ENCODE measurements at places on chromosomes 2 and 18.

GRCh38 chr2:20050104-20050645 is 1.3 kb downstream of the LAPTM4A start:
- DNase-seq, result peak; percentile 49

DNA sequence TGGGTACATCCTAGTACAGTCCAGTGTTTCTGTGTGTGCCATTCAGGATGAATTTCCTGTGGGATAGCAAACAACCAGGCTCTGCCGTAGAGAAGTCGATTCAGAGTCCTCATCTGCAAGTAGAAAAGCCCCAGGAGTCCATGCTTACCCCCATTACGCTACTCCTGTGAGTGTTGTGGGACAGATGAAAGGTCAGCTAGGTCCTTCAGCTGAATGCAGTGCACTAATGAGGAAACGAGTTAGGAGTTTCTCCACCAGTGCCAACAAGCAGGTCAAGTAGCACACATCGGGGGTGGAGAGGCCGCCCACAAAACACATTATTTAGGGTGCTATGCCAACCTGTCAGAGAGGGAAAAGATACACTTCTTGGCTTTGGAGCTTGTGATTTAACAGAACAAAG is 2.5 kb upstream of the GPR39 start:
- no peak for DNase-seq

GRCh38 chr2:44801841-44802776 is 139.4 kb upstream of the SIX3 start:
- no peak for DNase-seq

GRCh38 chr2:227461811-227462461 is 10.0 kb upstream of the AGFG1 start:
- DNase-seq, result no peak

DNA sequence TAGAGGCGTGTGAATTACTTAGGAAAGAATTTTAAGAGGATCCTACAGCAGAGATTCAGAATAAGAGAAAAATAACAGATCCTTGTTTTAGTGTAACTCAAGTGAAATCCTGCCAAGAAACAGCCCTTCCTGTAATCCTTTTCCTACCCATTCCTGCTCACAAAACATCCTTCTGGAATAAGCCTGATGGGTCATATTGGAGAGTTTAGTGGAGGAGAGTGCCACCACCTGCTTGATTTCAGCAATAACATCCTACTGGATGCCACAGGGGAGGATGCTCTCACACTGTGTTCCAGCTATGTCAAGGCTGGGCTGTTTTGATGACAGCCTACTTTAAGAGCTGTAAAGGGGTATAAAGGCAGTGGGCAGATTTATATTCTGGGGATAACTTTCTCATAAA is 54.8 kb upstream of the CCDC178 start:
- no peak for DNase-seq

DNA sequence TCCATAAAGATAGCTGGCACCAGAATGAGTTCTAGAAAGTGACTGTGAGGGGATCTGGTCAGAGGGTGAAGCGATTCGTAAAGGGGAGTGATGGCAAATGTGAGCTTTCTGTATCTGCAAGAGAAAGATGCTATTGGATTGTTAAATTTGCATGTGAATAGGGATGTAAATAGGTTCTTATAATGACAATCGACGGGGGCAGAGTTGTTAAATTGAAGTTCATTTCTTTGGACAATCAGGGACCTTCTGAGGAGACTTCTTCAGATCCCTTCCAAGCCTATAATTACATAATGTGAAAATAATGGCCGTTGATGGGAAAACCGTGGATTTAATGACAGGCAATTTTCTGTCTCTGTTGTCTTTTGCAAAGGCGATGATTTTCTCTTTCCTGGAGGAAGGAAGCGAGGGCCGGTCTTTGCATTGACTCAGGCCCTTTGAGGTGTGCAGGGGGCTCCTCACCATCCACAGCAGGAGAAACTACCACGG is 52.2 kb upstream of the TMEM18 start:
- DNase-seq, result no peak

DNA sequence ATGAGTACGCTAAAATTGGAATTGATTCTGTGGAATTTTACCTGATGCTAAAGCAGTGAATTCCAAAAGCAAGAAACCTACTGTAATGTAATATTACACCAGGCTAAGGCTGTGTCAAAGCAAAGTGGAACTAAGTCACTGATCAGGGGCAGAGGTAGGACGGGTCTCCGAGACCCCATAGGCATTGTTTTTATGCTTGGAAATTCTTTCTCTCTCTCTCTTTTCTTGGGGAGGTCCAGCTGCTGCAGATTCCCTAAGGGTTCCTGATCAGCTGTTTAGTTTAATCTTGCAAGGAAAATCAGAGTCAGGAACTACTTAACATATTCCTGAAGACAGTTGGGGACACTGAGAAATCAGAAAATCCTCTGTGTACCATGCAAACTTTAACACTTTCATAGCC is 220.2 kb downstream of the SRBD1 start:
- DNase-seq, result no peak

- no peak for DNase-seq
Observed at GRCh38 chr2:100151310-100151709, 8.9 kb upstream of the AFF3 start.

DNA sequence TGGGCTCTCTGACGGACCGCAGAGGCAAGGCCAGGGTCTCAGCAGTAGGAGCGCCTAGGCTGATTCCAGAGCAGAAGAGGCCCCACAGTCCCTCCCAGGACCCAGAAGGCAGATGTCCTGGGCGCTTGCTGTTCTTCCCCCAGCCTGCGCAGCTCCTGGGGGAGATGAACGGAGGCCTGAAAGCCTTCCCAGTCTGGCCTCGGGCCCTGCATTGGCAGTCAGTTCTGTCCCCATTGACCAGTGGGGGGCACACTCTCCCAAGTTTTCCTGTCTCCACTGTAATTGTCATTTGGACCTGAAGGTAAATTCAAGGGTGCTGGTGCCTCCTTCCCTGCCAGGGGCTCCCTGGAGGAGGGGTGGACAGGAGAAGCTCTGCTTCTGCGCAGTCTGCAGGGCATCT is 345.7 kb downstream of the CYP26B1 start:
- DNase-seq, result peak; percentile 25

GRCh38 chr18:8976606-8977005 is 125.9 kb upstream of the NDUFV2 start:
- no peak for DNase-seq

GRCh38 chr2:107466241-107466640 is 360.5 kb upstream of the RGPD4 start:
- DNase-seq, result no peak

- DNase-seq, result no peak
Observed at GRCh38 chr18:7116792-7117389, 706 bp downstream of the LAMA1 start.

DNA sequence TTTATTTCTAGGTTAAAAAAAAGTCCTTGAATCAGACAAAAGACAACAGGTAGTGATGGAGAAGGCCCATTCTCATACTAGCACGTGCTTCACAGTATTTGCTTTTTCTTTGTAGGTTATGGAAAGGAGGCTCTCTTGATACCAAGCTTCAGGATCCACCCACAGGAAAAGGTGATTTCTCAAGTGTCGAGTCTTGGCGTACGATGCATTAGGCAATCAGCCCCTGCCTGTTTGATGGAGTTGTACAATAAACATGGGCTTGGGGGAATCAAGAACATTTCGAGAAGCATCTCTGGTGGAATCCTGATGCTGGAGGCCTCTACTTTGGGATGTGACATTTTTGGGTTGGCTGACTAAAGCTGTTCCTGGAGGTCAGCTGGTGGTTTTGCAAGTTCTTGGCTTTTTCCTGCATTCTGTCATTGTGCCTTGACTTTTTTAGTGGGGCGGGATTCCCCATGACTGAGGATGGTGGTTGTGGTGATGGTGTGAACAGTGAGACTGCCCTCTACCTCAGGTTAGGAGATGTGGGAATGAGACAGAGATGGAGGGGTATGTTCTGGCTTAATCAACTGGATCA is 231.5 kb upstream of the SPRED2 start:
- DNase-seq, result no peak

DNA sequence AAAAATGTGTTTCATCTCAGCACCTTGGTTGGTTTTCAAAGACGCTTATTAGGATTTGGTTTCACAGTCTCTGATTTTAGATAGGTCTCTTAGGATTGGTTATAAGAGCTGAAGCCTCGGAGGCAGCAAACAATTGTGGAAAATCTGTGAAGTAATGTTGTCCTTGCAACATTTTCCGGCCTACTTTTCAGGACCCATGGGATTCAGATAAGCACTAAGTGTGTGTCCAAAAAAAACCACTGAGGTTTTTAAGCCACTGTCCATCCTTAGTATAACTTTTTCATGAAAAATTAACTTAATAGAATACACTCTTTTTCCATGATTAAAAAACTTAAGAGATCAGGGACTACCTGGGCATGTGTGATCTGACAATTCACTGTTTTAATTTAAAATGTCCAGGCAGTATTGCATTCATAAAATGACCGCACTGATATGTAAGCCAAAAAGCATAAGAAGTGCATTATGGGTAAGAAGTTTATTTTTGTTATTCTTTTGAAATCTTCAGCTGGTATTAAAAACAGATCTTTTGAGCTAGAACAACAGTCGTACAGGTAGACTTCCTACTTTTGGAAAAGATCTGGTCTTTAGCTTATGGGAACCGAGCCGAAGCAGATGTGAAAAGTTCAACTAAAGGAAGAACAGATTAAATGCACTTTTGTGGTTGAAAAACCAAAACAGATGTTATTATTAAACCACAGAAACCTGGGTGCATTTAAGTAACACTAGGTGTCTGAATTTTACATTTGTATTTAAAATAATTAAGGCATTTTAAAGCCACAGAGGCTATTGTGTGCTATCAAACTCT is 479.4 kb upstream of the ZEB2 start:
- DNase-seq, result no peak

DNA sequence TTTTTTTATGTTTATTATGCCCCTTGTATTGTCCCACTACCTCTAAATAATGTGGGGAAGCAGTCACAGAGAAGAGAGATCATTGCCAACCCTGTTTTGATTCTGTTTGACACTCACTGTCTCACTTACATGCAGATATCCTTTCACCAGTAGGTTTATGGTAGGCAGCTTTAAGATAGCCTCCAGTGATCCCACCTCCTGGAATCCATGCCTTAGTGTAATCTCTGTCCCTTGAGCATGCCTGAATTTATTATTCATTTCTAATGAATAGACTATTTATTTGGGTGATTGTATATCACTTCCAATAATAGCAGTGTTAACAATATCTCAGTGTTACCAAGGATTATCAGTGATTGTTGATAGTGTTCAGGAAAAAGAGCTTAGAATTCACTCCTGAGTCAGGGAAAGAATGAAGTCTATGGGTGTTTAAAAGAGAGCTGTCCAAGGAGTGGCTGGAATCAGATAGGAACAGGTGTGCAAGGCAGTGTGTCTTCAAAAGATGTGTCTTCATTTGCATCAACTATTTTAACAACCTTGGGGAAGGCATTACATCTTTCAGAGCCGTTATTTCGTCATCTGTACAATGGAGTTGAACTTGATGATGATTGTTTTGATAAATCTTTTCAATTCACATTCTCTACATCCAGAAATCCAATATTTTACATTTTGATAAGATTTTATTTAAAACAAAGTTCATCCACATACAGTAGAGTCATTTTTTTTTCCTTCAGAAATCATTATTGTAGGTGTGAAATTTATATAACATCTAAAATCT is 31.9 kb downstream of the PKP4 start:
- no peak for DNase-seq

- DNase-seq, result no peak
Observed at GRCh38 chr2:237540823-237541222, 25.6 kb upstream of the PRLH start.

- no peak for DNase-seq
Observed at GRCh38 chr2:70768590-70769085, 638 bp upstream of the ADD2 start.

DNA sequence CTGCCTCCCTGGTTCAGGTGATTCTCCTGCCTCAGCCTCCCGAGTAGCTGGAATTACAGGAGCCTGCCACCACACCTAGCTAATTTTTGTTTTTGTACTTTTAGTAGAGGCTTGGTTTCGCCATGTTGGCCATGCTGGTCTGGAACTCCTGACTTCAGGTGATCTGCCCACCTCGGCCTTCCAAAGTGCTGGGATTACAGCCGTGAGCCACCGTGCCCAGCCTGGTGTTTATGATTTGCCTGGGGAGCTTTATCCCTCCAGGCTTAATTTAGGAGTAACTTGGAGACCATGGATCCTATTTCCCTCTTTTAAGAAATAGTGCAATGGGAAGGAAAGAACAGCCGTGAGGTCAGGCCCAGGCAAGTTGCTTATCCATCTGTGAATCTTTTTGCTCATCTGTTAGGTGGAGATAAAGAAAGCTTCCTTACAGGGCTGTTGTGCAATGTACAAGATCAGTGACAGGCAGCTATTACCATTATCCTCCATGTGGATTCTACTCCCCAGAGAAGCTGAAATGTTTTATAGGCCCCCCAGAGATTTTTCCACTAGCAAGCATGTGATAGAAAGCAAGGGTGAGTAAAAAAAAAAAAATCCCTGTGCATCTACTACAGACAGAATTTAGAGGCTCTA is 104.9 kb upstream of the MGAT5 start:
- no peak for DNase-seq

DNA sequence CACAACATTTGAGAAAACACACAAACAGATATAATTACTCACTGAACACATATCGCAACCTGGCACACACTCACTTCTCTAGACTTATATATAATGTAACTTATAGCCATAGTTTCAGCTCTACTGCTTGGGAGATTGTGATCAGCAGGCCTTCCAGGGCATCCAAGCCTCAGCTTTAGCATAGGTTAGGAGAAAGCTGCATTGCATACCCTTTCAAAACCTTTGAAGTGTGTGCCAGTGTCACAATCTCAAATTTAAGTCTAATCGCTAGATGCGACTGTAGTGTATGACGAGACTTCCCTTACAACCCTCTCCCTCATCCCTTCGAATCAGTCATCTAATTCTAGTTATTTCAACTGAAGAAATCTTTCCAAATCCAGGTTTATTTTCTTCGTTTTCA is 30.9 kb downstream of the SLC66A3 start:
- no peak for DNase-seq

GRCh38 chr2:85511008-85511811 is 27.8 kb upstream of the MAT2A start:
- DNase-seq, result no peak

DNA sequence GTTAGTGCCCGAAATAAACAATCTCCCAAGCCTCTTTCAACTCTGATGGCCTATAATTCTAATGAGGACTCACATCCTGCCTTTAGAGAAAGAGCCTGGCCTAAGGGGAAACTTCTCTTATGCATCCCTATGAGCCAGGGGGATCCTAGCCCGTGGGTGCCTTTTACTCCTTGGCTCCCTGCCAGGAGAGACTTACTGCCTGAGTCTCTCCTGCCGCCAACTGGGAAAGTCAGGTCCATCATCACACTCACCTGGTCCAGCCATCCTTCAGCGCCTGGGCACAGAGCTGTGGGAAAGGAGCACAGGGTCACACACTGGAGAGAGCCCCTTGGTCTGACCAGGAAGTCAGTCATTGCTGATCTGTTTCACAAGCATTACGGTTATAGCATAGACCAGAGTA is 24.1 kb downstream of the ENOSF1 start:
- DNase-seq, result no peak
